ENCODE measurements at places on chromosomes 11 and 22. TPM values are rescaled to one million over a fixed set of nuclear protein-coding genes. Genes with fewer than 3 reads are reported as not detected.

DNA sequence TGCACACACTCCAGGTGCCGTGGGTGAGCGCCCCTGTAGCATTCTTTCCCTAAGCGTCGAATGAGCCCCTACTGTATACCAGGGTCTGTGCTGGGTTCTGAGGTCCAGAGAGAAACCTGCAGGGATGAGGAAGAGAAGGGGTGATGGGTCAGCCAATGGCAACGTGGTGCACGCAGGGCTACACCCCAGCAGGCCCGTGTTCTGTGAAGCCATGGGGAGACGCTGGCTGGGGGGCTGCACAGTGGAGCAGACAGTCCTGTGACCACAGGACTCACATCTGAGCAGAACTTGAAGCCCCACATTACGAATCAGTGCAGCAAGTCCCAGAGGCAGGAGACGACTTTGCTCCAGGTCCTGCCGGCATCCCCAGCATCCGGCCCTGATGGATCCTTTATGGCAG, 1481.4 kb downstream of the BRD1 start:
- DNase-seq, result peak; percentile 37
- H3K36me3 ChIP-seq, result no peaks in the 10 kb centered on the region
- no peak overlapping the region for H3K27ac ChIP-seq
- H3K4me3 ChIP-seq, result no peak overlapping the region

GRCh38 chr11:64862987-64863390, 15.4 kb downstream of the EHD1 start:
- no peaks in the 10 kb centered on the region for H3K27me3 ChIP-seq
- no peak for DNase-seq
- H3K4me3 ChIP-seq, result no peak overlapping the region
- no peaks in the 10 kb centered on the region for H3K36me3 ChIP-seq
- peak overlapping the region; percentile 60 for H3K27ac ChIP-seq
- no peaks in the 10 kb centered on the region for H3K4me1 ChIP-seq

- H3K4me1 ChIP-seq, result no peaks in the 10 kb centered on the region
- no peaks in the 10 kb centered on the region for H3K27me3 ChIP-seq
- H3K4me3 ChIP-seq, result no peak overlapping the region
- no peak for DNase-seq
- no peaks in the 10 kb centered on the region for H3K36me3 ChIP-seq
Observed at GRCh38 chr11:122843281-122844141, 5.2 kb downstream of the CRTAM start.

The SLC39A13 gene
- total RNA-seq, result 18.1 TPM

DNA sequence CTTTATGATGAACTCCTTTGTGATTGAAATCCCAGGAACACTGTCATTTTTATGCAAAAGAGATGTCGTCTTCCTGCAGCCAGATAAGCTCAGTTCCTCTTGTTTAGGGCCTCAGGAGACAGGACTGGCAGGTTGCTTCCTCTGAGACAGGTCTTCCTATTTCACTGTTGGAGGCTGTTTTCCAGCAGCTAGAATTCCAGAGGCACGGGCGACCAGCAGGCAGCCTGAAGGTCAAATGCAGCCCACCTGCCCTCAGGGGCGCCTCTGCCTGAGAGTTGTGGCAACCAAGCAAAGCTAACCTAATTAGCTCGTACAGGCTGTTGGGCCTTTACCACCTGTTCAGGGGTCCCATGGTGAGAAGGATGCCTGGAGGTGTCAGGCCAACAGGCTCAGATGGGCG, 22.3 kb downstream of the SLC6A5 start:
- no peaks in the 10 kb centered on the region for H3K27me3 ChIP-seq
- H3K4me3 ChIP-seq, result no peak overlapping the region
- H3K27ac ChIP-seq, result no peak overlapping the region
- no peaks in the 10 kb centered on the region for H3K36me3 ChIP-seq

DNA sequence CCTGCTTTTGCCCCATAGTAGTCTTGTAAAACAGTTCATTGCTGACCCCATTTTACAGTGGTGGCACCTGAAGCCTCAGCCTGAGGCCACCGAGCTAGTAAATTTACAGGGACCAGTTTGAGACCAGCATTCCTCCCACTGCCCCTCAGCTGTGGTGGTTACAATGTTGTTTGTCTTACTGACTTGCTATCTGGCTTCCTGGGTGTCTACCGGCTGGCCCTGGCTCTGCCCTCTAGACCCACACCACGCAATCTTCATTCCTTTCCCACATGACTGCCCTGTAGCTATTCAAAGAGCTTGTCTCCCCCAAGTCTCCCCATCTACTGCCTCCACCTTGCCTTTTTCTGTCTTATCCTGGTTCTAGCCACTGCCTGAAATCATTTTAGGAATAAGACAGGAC, 20.8 kb downstream of the PIK3IP1 start:
- DNase-seq, result no peak
- H3K36me3 ChIP-seq, result peaks cover 7% of the 10 kb centered on the region
- H3K27ac ChIP-seq, result no peak overlapping the region

DNA sequence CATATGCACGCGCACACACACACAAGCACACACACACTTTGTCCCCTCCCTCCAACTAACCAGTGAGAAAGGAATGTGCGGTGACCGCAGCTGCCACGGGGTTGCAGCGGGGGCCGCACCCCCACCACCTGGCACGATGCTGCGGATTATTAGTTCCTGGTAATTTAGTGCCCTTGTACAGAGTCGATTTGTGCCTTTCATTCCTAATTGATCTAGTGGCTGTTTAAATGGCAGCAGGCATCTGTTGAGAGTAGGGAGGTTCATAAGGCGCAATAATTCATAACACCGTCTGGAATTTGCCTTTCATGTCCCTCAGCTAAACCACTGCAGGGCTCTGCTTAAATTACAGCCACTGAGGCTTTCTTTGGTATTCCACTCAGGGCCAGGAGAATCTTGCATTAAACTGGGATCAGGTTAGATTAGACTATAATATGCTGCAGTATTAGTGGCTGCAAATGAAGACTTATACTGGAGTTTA, 113.7 kb downstream of the FEZ1 start:
- no peaks in the 10 kb centered on the region for H3K4me1 ChIP-seq
- no peak overlapping the region for H3K4me3 ChIP-seq
- DNase-seq, result no peak
- H3K36me3 ChIP-seq, result no peaks in the 10 kb centered on the region
- no peak overlapping the region for H3K27ac ChIP-seq

GRCh38 chr22:45966320-45966894, 10.6 kb downstream of the WNT7B start:
- no peaks in the 10 kb centered on the region for H3K36me3 ChIP-seq
- no peak overlapping the region for H3K4me3 ChIP-seq
- no peak overlapping the region for H3K27ac ChIP-seq
- no peaks in the 10 kb centered on the region for H3K4me1 ChIP-seq
- DNase-seq, result no peak
